ENCODE measurements at places on chromosomes 1 and 21. TPM values are rescaled to one million over a fixed set of nuclear protein-coding genes. Genes with fewer than 3 reads are reported as not detected.

SLC22A15 gene
- 14.1 TPM for total RNA-seq

SLC35A3 gene
- total RNA-seq = 47.0 TPM

DNA sequence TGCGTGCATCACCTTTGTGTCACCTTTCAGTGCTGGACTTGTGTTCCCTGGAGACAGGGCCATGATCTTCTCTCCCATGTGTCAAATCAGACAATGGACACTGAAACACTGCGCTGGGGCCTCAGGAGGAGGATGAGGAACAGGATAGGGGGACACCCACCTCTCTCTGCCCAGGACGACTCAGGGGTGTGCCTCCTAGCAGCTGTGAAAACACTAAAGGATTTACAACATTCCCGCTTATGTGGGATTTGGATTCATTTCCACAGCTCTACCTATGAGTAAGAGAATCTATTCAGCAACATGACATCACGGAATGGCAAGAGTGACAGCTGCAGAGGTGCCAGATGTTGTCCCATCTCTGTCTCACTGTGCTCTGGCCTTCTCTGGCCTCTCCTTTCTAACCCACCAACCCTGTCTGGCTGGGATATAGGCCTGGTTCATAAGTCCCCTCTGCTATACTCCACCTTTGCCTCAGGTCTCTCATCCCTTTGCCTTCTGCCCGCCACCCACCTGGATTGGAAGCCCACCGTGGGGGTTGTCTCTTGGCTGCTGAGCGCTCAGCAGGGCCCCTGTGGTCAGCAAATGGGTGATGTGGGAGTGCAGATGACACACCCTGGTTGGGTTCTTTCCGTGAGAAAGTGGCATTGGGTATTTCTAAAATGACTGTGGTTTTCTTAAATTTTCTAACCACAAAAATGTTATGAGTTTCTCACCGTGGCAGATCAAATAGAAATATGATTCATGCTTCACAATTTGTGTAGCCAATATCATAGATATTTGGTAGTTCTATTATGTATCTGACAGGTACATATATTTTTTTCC lies 47.1 kb upstream of the TLR5 start:
- DNase-seq = peak; percentile 22

GRCh38 chr1:19289244-19289643 lies 674 bp upstream of the AKR7A3 start:
- DNase-seq = no peak

- no peak for DNase-seq
Observed at GRCh38 chr1:228405979-228406228, 731 bp downstream of the TRIM11 start.

DNA sequence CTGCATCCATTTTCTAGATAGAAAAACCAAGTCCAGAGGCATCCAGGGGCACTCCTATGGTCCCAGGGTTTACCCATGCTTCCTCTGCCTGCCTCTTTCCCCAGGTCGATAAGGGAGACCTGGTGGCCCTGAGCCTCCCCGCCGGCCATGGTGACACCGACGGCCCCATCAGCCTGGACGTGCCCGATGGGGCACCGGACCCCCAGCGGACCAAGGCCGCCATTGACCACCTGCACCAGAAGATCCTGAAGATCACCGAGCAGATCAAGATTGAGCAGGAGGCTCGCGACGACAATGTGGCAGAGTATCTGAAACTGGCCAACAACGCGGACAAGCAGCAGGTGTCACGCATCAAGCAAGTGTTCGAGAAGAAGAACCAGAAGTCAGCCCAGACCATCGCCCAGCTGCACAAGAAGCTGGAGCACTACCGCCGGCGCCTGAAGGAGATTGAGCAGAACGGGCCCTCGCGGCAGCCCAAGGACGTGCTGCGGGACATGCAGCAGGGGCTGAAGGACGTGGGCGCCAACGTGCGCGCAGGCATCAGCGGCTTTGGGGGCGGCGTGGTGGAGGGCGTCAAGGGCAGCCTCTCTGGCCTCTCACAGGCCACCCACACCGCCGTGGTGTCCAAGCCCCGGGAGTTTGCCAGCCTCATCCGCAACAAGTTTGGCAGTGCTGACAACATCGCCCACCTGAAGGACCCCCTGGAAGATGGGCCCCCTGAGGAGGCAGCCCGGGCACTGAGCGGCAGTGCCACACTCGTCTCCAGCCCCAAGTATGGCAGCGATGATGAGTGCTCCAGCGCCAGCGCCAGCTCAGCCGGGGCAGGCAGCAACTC lies 41.3 kb downstream of the TMCC2 start:
- DNase-seq = no peak

- no peak for DNase-seq
Observed at GRCh38 chr1:25442178-25442577, 11.5 kb downstream of the MACO1 start.

GRCh38 chr1:5944154-5944842 lies 47.9 kb downstream of the NPHP4 start:
- no peak for DNase-seq

DNA sequence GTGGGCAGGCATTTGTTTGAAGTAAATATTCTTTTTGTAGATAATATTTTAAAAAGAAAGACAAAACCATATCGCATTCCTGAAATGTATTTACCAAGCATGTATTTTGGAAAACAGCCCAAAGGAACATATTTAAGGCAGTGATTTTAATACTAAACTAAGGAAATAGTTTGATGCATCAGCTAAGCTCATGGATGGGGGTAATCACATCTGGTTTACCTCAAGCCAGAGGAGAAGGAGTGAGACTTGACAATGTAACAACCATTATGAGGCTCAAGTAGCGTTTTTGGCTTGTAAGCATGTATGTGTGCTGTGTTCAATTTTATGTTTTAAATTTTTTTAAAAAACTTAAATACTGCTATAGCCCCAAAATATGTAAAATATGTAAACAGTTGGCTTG lies 390.5 kb downstream of the DISC1 start:
- no peak for DNase-seq

DNA sequence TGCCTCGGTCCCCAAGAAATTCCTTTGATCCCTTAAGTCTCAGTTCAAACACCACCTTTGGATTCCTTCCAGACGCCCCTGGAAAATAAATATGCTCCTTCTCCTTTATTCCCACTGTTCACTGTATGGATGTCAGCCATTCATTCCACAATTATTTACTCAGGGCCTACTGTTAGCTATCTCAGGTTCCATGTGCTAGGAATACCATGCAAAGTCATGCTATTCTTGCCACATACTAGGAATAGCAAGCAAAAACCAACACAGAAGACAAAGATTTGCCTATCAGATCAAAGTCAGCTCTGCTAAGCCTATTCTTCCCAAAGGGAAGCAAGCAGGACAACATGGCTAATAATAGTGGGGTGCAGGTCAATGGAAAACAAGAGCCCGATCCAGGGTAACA lies 29.8 kb downstream of the TTC13 start:
- DNase-seq = no peak

DNA sequence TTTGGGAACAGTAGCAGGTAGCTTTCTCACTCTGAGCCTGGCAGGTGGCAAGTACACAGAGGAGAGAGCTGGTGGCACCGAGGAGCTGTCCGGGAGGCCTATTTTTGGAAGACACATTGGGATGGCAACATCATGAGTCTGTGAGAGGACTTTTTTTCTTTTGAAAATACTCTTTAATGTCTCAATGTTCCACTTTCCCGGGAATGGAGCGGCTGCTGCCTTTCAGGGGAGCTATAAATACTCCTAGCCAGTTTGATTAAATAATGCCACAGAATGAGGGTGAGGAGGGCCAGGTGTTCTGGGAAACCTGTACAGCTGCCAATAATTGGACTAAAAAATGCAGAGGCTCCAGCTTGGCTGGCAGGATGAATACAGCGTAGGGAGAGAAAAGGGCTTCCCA lies 93.3 kb upstream of the COG2 start:
- no peak for DNase-seq

DNA sequence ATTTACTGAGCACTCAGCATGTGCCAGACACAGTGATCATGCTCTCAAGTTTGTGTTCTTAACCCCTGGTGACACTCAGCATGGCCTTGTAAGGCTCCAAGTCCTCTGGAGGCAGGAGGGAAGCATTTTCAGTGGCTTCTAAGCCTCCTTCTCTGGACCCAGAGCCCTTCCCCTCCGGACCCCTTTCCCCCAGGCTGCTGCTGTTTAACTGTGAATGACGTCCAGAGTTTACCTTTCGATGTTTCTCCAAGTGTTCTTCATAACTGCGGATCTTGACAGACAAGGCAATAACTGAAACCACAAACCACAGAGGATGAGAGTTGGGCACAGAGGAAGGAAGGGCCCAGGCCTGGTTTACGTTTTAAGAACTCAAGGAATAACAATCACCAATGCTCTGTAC lies 6.5 kb downstream of the MRPS15 start:
- no peak for DNase-seq

DNA sequence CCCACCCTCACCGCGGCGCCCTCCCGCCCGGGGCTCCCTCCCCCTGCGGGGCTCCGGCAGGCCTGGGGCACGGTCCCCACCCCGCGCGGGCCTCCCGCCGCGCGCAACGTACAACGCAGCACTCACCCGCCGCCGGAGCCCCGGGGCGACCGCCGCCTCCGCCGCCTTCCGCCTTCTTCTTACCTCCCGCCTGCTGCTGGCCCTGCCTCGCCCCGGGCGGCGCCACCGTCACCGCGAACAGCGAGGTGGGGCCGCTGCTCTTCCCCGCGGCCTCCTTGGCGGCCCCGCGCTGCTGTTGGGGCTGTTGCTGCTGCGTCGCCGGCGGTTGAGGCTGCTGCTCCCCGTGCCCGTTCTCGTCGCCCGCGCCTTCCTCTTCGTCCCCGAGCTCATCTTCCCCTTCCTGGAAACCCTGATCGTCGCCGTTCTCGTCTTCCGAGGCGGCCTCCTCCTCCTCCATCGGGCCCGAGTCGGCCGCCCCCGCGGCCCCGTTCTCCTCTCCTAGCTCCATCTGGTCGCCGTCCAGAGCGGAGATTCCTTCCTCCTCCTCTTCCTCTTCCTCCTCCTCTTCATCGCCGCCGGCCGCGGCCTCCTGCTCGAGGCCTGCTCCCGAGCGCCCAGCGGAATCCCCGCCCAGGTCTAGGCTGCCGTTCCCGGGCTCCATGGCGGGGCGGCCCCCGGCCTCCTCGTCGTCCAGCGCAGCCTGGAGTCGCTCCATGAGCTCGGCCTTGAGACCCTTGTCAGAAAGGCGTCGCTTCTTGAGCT lies 671 bp downstream of the HNRNPU start:
- DNase-seq = no peak

DNA sequence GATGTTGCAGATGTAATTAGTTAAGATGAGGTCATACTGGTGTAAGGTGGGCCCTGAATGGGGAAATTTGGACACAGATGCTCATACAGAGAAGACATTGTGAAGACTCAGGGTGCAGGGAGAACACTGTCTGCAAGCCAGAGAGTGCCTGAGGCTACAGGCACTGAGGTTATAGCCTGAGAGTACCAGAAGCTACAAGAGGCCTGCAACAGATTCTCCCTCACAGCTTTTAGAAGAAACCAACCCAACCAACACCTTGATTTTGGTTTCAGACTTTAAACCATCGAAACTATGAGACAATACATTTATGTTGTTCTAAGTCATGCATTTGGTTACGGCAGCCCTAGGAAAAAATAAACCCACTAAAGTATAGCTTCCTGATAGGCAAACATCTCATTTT lies 321.7 kb upstream of the USP25 start:
- DNase-seq = no peak

DNA sequence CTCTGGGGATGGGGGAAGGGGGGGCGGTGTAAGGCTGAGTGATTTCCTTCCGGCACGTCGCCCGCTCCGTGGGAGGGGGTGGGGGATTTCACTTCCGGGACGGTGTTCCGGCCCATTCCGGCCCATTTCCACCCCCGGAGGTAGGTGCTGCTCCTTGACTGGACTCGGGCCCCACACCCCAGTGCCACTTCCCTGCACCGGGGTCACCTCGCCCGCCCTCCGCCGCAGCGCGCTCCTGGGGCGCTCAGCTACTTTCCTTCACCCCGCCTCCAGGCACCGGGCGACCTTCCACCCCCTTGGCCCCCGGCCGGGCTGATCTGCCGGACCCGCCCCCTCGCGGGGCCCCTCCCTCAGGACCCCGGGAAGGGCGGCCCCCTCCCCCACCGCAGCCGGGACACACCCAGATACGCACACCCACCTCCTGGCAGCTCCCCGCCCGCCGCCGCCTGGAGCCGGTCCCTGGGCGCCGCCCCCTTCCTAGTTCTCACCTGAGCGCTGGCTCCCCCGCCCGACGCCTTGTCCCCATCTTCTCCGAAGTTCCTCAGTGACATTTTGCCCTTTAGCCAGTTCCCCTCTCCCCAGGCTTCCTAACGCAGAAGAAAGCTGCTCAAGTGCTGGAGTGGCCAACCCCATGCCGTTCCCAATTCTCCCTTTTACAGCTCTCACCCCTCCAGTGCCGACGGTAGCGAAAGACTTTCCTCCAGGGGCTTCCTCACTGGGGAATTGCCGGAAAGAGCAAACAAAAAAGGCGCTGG lies at the start of gene ZBTB37:
ZBTB37 (plus strand) TSS at position 115 of the 755 bp plus-strand sequence. CDS start 1,846 bp downstream, outside the sequence.
- DNase-seq = peak; percentile 99

Data from endodermal cell (in vitro differentiated cells).